HEK293T (cell line): ENCODE measurements at places on chromosomes 13 and 19.

- no peak for DNase-seq
Measured at GRCh38 chr13:100883453-100883852, 208.9 kb upstream of the TMTC4 start.

DNA sequence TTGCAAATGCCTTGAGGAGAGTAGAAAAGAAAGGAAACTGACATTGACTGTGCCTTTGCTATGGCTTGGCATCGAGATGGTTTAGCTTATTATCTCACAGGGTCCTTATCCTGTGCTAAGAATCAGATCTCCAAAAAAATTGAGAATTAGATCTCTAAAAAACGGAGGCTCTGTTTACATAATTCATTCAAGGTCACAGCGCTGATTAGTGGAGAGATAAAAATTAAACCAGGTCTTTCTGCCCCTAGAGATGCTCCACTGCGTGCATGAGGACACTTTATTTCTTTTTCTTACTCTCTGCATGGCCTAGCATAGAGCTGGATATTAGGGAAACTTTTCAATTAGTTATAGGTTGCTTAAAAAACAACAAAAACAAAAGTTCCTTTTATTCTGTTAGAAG is 17.3 kb downstream of the LRCH1 start:
- DNase-seq, result no peak

DNA sequence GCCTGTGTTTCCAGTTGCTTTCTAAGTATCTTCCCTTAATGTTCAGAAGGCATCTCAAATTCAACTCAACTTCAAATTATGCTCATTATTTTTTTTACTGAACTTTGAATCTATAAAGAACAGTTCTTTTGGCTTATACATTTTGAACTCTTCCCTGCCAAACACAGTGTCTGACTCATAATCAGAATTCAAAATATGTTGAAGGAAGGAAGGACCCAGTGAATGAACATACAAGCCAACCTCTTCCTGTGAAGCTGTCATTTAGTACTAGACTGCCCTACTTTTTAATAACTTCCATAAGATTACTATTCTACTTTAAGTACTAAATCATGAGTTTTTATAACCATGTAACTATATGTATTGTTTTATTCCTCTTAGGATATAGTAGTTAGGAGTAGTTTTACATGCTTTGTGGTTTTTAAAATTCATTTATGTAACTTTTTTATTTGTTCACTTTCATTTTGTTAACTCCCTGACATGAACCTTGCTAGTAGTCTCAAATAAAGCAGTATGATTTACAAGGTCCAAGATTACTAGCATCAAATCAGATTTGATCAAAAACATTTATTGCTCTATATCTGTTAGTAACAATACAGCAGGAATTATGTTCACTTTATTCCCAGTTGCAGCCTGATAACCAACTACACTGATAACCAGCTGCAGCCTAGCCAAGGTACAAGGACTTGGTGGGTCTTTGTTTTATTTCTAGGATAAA is 6.4 kb downstream of the NUDT15 start:
- DNase-seq, result no peak

DNA sequence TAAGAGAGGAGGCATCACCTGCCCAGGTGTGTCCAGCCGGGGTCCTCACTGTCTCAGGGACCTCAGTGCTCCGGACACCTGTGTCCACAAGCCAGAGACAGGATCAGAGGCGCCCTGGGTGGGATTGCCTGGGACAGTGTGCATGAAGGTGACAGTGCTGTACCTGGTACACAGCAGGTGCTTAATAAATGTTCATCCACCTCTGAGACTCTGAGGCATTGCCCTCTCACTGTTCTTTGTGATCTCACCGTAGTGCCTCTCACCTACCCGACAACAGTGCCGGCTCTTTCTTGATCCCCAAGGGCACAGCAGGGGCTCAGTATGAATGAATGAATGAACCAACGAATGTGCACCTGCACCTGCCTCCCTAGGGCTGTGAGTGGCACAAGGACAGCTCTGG is 9.2 kb downstream of the RDH13 start:
- DNase-seq, result no peak

- DNase-seq, result no peak
Measured at GRCh38 chr13:33383724-33384577, 98.4 kb upstream of the STARD13 start.

GRCh38 chr19:45878043-45878794 is 7.7 kb downstream of the IRF2BP1 start:
- DNase-seq, result no peak

DNA sequence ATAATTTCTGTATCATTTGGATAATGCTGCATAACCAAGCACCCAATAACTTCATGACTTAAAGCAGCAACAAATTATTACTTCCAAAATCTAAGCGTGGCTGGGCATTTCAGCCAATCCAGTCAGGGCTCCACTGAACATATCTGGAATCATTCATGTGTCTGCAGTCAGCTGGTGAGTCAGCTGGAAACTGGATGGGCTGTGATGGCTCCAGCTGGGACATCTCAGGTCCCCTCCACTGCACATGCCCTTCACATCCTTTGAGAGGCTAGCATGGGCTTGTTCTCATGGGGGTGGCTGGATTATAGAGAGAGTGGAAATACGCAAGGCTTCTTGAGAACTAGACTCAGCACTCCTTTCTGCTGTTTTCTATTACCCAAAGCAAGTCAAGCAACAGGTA is 961.9 kb downstream of the DIAPH3 start:
- DNase-seq, result no peak

DNA sequence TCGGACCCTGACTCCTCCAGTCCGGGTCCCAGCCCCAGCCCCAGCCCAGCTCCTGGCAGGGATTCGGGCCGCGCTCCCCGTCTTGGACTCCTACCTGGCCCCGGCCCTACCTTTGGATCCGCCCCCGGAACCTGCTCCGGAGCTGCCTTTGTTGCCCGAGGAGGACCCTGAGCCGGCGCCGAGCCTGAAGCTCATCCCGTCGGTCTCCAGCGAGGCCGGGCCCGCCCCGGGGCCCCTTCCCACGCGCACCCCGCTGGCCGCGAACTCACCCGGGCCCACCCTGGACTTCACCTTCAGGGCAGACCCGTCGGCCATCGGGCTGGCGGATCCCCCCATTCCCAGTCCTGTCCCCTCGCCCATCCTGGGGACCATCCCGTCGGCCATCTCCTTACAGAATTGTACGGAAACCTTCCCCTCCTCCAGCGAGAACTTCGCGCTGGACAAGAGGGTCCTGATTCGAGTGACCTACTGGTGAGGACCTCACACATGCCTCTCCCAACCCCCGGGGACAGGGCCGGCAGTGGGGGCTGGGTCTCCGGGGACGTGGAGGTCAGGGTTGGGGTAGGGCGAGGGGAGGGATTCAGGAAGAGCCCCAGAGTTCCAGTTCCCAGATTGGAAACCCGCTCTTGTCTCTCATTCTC is 732 bp downstream of the SELENOV start:
- no peak for DNase-seq

GRCh38 chr13:105336706-105337576 is 1198.5 kb downstream of the EFNB2 start:
- no peak for DNase-seq

- no peak for DNase-seq
Measured at GRCh38 chr19:16325641-16326400, 1.2 kb downstream of the KLF2 start.
